ENCODE measurements at places on chromosomes 13 and 19.
A peak's percentile ranks its signal among the peaks of the same experiment; 100 is the strongest.

DNA sequence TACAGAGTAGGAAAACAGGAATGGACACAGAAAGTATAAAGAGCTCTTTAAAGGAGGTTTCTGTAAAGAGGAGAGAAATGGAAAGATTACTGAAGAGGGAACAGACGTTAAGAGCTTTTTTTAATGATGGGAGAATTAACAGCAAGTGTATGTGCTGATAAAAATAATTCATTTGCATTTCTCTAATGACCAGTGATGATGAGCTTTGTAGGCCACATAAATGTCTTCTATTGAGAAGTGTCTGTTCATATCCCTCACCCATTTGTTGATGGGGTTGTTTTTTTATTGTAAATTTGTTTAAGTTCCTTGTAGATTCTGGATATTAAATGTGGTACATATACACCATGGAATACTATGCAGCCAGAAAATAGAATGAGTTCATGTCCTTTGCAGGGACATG, 40.0 kb downstream of the MYO16 start:
- no peak for DNase-seq

GRCh38 chr13:57302604-57303003, 135.6 kb downstream of the PRR20E start:
- no peak for DNase-seq

GRCh38 chr13:33992881-33993336, 175.0 kb downstream of the RFC3 start:
- no peak for DNase-seq

DNA sequence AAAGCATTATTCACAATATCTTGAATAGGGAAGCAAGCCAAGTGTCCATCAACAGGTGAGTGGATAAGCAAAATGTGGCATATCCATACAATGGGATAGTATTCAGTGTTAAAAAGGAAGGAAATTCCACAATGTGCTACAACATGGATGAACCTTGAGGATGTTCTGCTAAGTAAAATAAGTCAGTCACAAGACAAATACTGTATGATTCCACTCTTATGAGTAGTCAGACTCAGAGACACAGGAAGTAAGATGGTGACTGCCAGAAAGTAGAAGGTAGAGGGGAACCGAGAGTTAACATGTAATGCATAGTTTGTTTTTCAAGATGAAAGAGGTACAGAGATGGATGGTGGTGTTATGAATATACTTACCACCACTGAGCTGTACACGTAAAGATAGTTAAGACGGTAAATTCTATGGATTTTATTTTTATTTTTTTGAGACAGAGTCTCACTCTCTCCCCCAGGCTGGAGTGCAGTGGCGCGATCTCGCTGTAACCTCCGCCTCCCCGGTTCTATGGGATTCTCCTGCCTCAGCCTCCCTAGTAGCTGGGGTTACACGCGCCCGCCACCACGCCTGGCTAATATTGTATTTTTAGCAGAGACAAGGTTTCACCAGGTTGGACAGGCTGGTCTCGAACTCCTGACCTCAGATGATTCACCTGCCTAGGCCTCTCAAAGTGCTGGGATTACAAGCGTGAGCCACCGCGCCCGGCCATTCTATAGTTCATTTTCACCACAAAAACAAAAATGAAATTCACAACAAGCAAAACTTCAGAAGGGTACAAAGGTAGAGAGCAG, 1.0 kb upstream of the CHAMP1 start:
- DNase-seq = no peak

- no peak for DNase-seq
Observed at GRCh38 chr13:98504029-98504351, 72.9 kb downstream of the STK24 start.

DNA sequence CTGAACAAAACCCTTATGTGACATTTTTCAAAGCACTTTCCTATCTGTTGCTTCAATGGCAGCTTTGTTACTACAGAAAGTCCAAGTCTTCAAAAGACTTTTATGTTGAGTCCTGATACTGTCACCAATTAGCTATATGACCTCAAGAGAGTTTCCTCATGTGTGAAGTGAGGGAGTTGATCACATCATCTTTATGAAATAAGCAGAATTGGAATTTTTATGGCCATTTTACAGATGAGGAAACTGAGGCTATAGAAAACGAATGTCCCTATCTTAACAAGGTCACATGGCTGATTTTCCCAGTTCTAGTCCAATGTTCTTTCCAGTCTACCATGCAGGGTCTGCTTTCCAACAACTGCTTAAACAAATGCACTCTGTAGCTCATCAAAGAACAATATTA, 2.6 kb downstream of the TNFRSF19 start:
- no peak for DNase-seq

- DNase-seq = peak; percentile 93
Observed at GRCh38 chr19:4474514-4475022, 2.5 kb downstream of the HDGFL2 start.

DNA sequence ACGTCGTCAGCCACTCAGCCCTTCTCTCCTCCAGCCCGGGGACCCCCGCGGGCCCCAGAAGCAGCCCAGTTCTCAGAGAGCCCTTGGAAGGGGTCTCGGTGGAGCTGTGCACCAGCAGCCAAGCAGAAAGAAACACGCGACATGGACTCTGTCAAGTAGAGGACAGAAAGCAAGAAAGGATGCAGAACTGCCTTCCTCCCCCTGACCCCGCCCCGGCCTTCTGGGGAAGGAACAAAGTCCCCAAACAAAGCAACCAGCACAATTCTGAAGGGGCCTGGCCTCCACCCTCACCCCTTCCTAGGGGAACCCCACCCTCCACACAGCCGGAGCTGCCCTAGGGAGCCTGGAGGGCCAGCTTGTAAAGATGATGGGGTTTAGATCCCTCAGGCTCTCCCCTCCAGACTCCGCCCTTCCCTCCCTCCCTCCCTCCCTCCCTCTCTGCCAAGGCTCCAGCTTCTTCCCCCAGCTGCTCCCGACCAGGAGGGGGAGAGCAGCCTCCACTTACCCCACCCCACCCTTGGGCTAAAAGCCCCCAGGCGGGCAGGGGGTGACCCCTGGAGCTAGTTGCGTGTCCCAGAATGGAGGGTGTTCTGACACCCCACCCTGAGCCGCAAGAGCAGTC, 7.8 kb downstream of the LYL1 start:
- no peak for DNase-seq

DNA sequence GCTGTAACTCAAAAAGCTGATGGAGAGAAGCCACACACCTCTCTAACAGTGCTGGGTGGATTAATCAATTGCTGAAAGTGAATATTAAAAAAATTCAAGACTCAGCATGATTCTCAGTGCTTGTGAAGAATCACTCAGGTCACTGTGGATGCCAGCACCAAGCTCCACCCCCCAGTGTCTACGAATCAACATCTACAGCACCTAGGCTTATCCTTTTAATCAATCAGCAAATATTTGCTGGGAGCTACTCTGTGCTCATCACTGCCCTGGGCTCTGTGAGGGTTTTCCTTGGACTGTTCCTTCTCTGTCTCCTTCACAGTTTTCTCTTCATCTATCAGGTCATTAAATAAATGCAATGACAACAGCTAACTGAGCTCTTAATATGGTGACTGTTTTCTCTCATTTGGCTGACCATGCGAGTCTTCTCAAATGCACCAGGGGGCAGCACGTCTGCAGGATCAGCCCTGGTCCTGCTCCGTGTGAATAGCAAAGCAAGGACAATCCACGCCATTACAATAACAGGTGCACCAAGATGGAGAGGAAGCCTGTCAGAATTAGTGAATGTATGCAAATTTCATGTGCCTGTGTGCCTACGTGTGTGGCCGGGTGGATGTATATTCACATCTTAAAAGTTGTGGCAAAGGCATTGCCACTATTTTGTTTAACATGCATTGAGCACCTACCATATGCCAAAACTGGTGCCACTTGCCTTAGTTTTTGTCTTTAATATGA, 14.6 kb upstream of the C13orf42 start:
- DNase-seq = peak; percentile 40

- no peak for DNase-seq
Observed at GRCh38 chr19:51319649-51320279, 8.3 kb downstream of the IGLON5 start.

DNA sequence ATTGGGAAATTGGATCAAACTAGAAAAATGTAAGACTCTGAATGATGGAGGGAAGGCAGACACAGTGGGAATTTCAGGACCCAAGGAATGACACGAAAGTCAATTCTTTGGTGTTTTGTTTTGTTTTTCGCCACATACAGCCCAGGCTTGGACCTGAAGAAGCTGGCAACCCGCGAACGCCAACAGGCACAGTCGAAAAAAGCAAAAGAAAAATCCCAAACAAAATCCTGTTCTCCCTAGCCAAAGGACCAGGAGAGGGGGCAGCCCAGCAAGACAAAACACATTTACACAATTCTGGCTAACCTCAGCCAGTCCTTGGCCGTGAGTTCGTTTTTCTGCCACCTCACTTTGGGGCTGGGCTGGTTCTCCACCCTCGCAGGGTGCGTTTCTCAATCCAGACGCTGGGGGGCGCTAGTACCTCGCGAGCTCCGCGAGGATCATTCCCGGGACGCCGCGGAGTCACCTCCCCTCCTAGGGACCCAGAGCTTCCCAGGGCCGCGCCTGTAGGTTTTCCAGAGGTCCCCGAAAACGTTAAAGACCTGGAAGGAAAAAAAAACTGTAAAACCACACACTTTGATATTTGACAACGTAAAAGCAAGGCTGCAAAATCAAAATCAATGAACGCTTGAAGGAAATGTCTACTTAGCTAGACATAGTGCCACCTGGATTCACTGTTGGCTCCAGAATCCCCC, 34.9 kb upstream of the TPM4 start:
- DNase-seq = peak; percentile 88

DNA sequence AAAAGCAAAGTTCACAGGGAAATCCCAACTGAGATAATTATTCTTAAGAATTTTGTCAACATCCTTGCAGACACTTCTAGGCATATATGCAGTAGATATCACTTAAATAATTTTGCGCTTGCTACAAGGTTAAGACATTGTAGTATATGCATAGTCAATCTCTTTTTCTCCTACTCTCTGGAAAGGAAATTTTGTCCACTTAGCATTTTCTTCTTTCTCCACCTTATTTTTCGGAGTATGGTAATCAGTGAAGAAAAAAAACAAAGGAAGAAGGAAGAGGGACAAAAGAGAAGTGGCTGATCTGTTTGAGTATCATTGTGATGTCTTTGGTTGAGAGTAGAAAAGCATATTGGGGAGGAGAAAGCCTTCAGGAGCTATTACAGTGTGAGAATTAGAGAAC, 104.6 kb downstream of the LACC1 start:
- DNase-seq = no peak

GRCh38 chr13:76231522-76232167, 595.5 kb downstream of the LMO7 start:
- DNase-seq = no peak

DNA sequence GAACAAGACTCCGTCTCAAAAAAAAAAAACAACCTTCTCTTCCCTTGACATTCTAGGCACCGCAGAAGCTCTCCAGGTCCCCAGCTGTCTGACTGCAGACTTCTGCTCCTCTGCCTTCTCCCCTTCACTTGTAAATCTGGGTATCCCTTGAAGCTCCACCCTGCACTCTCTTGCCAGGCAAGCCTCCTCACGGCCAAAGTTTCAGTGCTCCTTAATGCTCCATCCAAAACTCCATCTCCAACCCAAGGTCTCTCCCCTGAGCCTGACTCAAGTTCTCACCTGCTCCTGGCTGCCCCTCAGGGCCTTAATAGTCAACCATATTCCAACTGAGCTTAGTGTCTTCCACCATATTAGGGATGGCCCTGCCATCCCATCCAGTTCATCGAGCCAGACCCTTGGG, 1.4 kb upstream of the CLDND2 start:
- DNase-seq = no peak

GRCh38 chr13:33550885-33551284, 265.3 kb upstream of the STARD13 start:
- no peak for DNase-seq

DNA sequence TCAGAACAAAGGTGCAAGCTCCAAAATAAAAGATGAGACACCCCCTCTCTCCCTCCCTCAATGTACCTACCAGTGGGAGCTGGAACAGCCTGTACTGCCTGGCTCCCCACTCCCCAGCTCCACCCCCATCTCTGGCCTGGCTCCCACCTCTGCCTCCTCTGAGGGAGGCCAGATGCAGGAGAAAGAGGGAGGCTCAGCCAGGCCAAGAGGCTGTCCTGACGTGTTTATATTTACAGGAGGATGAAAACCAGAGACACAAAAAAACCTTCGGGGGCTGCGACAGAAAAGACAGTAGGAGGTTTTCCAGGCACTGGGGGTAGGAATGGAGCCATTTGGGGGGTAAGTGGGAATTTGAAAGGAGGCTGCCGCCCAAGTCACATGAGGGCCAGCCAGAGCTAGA, 19.7 kb downstream of the ARHGEF18 start:
- no peak for DNase-seq

DNA sequence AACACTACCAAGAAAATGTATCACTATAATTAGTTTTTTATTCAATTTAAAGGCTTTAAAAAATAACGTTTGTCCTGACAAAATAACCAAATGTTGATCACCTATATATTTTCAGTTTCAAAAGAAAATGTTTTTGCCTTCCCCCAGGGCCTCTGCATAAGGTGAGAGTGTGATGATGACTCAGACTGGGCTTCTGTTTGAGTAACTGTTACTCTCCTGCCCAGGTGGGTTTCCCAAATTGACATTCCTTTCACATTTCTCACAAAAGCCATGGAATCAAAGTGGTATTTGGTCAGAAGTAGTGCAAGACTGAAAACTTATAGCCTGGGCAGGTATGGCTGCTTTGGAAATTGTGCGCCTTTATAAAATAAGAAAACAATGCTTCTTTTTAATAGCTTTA, 180.6 kb downstream of the COG6 start:
- DNase-seq = no peak

GRCh38 chr13:30173303-30173610, 134.1 kb downstream of the KATNAL1 start:
- no peak for DNase-seq

GRCh38 chr13:39374741-39375189, 228.2 kb downstream of the LHFPL6 start:
- DNase-seq = no peak

GRCh38 chr13:77190349-77190958, 136.4 kb downstream of the MYCBP2 start:
- no peak for DNase-seq

DNA sequence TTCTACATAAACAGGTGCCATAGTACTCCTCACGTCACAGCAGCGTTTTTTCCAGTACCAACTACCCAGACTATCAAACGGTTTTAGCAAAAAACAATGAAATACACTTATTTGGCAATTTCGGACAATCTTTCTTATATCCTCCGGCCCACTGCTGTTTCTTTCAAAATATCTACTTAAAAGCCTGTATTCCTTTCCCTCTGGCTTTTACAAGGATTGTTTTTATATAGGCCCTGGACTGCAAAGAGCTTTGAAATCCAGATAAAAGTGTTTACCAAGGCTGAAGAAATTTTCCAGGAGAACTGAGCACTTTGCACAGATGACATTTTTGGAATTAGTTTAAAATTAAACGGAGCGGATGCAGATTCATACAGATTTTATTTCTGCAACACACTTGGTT, 255.9 kb upstream of the STARD13 start:
- DNase-seq = no peak

- no peak for DNase-seq
Observed at GRCh38 chr13:68368922-68369321, 1138.8 kb upstream of the PCDH9 start.
